ENCODE measurements at places on chromosomes 12 and 14.

- no peak for DNase-seq
These were observed 119.2 kb downstream of the GALC start for GRCh38 chr14:87873741-87874140.

DNA sequence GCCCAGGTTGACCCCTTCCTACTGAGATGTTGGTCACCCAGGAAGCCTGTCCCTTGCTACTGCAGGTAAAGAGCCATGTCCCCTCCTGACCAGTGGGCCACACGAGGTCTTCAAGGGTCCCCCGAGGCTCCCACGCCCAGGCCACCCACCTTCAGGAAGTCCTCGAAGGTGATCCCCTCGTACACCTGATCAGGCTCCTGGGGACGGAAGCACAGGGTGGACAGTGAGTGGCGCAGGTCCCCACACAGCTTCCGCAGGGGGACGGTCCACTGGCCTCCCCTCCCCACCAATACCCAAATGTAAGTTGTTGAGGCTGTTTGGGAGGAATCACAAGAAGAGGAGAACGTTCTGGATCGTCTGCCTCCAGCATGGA lies 57.4 kb downstream of the TESC start:
- no peak for DNase-seq

DNA sequence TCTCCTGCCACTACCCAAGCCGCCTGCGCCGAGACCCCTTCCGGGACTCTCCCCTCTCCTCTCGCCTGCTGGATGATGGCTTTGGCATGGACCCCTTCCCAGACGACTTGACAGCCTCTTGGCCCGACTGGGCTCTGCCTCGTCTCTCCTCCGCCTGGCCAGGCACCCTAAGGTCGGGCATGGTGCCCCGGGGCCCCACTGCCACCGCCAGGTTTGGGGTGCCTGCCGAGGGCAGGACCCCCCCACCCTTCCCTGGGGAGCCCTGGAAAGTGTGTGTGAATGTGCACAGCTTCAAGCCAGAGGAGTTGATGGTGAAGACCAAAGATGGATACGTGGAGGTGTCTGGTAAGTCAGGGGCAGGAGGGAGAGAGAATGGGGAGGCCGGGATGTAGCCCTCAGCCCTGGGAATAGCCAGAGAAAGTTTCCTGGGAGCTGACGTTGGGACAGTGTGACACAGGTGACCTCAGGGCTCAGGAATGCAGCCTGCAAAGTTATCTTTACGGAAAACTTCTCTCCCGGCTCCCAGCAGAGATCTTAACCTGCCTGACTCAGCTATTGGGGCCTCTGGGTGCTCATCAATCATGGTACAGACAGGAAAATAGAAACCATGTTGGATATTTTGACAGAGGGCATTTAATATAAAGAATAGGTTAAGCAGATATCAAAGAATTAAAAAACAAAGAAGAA lies 747 bp downstream of the HSPB8 start:
- no peak for DNase-seq

GRCh38 chr14:105433161-105433605 lies 13.6 kb downstream of the MTA1 start:
- DNase-seq = no peak

- no peak for DNase-seq
These were observed 632.6 kb downstream of the RPL10L start for GRCh38 chr14:46018846-46019420.

- DNase-seq = no peak
These were observed 11.5 kb upstream of the HELB start for GRCh38 chr12:66290716-66291200.
